ENCODE measurements at places on chromosomes 16 and 17. TPM values are rescaled to one million over a fixed set of nuclear protein-coding genes. Genes with fewer than 3 reads are reported as not detected.

SNRNP25 gene
- total RNA-seq, result 18.3 TPM

TMIGD1 gene
- total RNA-seq, result not detected

TP53TG3C gene
- not detected for total RNA-seq

MPP2 gene
- 0.38 TPM for total RNA-seq

HEATR9 gene
- not detected for total RNA-seq

MT4 gene
- total RNA-seq, result not detected

GGT6 gene
- total RNA-seq, result not detected

ANKRD40CL gene
- not detected for total RNA-seq

SSTR5 gene
- 1.3 TPM for total RNA-seq

CAMKK1 gene
- total RNA-seq, result 3.3 TPM

UMOD gene
- total RNA-seq, result not detected

TP53TG3 gene
- not detected for total RNA-seq

ADAD2 gene
- total RNA-seq, result 0.10 TPM

CORO1A gene
- total RNA-seq, result 5.6 TPM

EPX gene
- not detected for total RNA-seq

Data from vein endothelial cell (primary cell).